Amniotic epithelial cell (primary cell): ENCODE measurements at places on chromosomes 3 and 15.

DNA sequence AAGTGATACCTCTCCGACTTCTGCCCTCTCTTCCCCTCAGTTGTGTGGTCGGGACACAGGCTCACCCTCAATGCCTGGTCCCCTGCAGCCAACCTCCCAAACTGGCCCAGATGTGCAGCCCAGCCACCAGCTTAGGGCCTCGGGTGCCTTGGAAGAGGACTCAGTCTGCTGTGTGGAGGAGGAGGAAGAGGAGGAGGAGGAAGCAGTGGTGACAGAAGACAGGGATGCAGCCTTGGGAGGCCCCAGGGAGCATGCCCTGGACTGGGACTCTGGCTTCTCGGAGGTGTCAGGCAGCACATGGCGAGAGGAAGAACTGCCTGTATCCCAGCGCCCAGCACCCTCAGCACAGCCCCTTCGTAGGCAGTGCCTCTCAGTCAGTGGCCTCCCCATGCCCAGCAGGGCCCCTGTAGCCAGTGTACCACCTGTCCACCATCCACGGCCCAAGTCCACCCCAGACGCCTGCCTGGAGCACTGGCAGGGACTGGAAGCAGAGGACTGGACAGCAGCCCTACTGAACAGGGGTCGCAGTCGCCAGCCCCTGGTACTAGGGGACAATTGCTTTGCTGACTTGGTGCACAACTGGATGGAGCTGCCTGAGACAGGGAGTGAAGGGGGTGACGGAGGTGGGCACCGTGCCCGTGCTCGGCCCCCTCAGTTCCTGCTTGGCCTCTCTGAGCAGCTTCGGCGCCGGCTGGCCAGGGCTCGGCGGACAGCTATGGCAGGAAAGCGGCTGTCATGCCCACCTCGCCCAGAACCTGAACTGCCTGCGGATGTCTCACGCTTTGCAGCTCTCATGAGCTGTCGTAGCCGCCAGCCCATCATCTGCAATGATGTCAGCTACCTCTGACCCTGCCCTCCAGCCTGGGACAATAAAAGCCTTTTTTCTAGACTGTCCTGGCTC lies 1.3 kb downstream of the INKA1 start:
- DNase-seq, result no peak

- DNase-seq, result no peak
Observed at GRCh38 chr3:57154470-57155309, 10.5 kb downstream of the IL17RD start.

GRCh38 chr15:73873889-73874511 lies 636 bp downstream of the TBC1D21 start:
- DNase-seq, result peak; percentile 63

DNA sequence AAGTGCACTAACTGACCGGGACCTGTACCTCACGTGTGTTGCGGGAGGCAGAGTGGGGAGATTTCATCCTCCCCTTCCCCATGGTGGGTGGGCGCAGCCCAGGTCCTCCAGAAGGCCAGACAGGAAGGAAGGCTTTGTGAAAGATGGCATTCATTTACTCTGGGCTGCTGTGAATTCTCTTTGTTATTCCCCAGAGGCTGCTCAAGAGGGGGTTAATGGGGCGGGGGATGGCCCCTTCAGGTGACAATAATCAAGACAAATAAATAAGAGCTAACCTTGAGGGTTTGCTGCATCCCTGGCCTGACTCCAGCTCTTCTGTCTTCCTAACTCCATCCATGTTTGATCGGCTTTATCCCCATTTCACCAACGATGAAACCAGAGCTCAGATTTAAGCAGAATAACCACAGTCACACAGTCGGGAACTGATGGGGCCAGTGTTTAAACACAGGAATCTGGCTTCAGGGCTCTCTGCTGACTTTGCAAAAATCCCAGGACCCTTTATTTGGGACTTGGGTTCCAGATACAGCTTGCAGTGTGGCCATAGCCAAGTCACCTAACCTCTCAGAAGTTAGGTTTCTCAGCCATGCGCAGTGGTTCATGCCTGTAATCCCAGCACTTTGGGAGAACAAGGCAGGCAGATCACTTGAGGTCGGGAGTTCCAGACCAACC lies 16.5 kb downstream of the PIF1 start:
- no peak for DNase-seq

DNA sequence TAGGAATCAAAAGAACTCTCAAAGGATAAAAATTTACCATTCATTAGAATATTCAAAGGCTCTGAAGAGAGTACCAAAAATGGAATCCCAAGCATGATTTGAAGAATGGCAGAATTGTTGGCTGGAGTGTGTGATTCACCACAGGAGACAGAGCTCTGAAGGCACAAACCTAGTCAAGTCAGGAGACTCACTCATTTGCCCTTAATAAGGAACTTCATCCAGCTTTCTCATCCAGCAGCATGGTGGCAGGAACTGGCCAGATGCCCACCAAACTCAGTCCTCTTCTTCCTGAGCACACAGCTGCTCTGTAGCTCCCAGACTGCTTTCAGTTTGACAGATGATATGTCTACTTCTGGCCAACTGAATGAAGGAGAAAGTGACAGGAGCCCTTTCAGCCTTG lies 16.5 kb upstream of the HEG1 start:
- DNase-seq, result peak; percentile 52

GRCh38 chr15:57751177-57751800 lies 44.8 kb downstream of the POLR2M start:
- peak; percentile 33 for DNase-seq

DNA sequence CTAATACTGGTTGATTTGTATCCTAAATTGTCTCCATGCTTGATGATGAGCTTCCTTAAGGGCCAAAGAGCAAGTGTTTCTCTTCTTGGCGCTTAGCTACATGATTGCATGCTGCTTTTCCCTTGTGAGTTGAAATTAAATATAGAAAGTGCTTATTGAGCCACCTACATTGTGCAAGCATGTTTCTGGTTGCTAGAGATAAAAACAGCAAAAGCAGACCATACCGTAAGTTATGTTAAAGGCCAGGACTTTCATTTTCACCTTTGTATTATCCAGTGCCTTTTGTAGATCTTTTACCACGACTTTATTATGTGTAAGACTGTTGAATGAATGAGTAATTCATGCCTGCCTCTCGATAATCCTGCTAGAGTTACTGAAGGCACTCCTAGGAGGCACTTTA lies 41.9 kb upstream of the CCNB2 start:
- peak; percentile 58 for DNase-seq

DNA sequence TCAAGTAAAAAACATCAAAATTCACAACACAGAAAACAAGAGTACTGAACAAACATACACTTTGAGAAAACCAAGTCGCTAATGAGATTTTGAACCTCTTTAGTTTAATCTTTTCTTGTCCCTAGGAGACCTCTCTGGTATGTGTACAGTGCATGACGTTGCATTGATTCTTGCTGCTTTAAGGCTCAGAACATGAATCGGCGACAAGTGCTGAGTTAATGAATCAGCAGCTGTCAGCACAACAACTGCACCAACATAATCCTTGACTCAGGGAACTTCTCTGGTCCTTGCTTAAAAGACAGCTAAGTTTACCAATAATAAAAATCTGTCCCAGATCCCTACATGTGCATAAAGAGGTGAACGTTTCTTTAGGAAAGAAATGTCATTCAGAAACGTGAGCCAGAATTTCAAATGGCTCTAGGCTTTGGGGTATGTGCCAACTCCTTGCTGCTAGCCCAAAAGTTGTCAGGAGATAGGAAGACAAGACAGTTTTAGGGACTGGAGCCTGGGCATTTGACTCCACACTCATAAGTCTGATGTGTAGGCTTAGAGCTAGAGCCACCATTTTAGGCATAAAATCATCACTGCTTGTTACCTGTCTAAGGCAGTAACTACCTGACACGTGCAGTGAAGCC lies 86.9 kb downstream of the IL5RA start:
- DNase-seq, result no peak

DNA sequence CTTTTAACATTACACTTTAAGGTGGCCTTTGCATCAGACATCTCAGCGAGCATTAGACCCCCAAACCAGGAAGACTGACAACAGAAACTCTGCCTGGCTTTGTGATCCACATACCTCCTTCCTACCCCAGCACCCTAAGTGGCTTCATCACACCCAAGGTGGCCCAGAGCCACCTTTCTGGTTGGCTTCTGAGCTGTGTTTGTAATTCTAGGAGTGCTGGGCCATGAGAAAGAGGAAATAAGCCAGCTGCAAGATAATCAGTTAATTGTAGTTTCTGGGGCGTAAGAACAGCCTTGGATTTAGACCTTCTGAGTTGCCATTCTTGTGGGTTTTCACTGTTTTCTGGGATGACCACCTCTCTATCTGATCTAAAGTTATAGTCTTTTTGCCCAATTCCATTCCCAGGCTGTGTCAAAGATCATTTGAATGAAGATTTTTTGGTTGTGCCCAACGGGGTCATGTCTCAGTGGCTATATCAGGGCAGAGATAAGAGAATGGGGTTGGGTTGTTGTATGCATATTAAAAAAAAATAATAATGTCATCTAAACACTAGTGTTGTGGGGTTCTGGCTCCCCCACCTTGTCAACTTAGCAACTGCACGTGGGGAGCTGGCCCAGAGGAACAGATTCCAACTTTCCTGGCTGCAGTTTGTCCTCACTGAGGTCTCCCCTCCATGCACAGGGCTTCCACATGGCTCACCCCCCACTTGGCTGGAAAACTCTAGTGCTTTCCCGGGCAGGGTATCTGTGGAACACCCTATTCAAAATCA lies 234.8 kb upstream of the WNT5A start:
- peak; percentile 48 for DNase-seq

GRCh38 chr15:98772895-98773294 lies 124.6 kb downstream of the IGF1R start:
- no peak for DNase-seq

- DNase-seq, result peak; percentile 19
Observed at GRCh38 chr3:177538048-177538749, 340.9 kb upstream of the TBL1XR1 start.
